T-cell (primary cell): ENCODE measurements at places on chromosomes 13 and 19.

GRCh38 chr19:12090807-12091206 is 26.3 kb downstream of the ZNF844 start:
- DNase-seq = peak; percentile 59

GRCh38 chr19:47427241-47428176 is 8.2 kb upstream of the MEIS3 start:
- DNase-seq = peak; percentile 62

- DNase-seq = peak; percentile 56
Measured at GRCh38 chr19:4730740-4731171, 7.1 kb upstream of the DPP9 start.

DNA sequence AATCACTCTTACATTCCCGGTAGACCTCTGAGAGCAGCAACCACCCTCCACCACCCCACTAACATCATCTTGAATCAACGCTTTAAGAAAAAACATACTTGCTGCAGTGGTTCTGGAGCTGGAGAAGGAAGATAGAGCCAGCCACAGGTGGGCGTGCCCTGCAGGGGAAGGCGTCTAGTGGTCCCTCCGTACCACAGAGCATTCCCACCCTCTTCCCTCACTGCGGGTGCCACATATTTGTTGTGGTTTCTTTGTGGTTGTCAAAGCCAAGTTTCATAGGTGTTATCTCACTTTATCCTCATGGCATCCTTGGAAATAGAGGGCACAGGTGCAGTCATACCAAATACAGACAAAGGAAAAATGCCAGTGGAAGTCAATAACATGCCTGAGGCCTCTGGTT is 22.2 kb downstream of the COL4A2 start:
- no peak for DNase-seq

- DNase-seq = no peak
Measured at GRCh38 chr19:12111943-12112637, 28.1 kb downstream of the ZNF20 start.

- DNase-seq = no peak
Measured at GRCh38 chr19:38068826-38069225, 155.2 kb downstream of the DPF1 start.

GRCh38 chr19:18437491-18438330 is at the start of gene ISYNA1:
Gene ISYNA1, minus strand, starts transcription at chr19:18438133. Its CDS starts 154 bp downstream, at chr19:18437979.
- DNase-seq = no peak

GRCh38 chr13:64925284-64925683 is 2304.9 kb downstream of the PCDH9 start:
- no peak for DNase-seq
